ENCODE measurements at places on chromosomes 12 and 14. TPM values are rescaled to one million over a fixed set of nuclear protein-coding genes. Genes with fewer than 3 reads are reported as not detected.

ABCB9 gene
- 1.6 TPM for total RNA-seq

DNA sequence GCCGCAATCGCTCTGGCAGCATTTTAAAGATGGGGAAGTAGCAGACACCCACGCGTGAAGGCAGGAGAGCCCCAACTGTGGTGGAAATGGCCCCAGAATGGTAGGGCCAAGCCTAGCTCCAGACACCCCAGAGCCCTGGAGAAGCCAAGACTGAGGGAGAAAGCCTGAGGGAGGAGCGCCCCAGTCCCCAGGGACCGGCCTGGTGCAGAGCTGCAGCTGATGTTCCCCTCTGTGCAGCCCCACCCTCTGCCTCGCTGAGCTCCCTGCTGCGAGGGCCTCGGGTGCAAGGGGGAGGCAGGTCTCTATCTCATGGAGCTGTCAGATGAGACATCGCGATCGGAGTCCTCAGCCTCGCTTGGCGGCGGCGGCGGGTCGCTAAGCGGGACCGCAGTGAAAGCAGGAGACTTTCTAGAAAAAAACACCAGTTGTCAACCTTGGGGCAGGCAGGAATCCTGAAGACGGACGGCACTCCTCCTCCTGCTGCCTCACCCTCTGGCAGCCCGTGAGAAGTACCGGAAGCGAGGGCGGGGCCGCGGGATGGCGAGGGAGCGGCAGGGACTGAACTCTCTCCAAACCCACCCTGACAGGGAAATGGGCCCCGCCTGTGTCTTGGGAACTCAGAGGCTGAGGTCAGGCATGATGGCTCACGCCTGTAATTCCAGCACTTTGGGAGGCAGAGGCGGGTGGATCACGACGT is 6.0 kb downstream of the GAPDH start:
- H3K36me3 ChIP-seq, result peaks cover 60% of the 10 kb centered on the region
- H3K27ac ChIP-seq, result peak overlapping the region; percentile 97
- peak; percentile 91 for DNase-seq
- peaks cover 71% of the 10 kb centered on the region for H3K4me1 ChIP-seq
- no peaks in the 10 kb centered on the region for H3K27me3 ChIP-seq

SIX1 gene
- not detected for total RNA-seq

GRCh38 chr14:61369454-61369810 is 48.1 kb downstream of the PRKCH start:
- H3K4me3 ChIP-seq, result no peak overlapping the region
- no peak overlapping the region for H3K27ac ChIP-seq
- H3K4me1 ChIP-seq, result peaks cover 38% of the 10 kb centered on the region
- peaks cover 6% of the 10 kb centered on the region for H3K36me3 ChIP-seq
- no peaks in the 10 kb centered on the region for H3K27me3 ChIP-seq

INHBC gene
- total RNA-seq, result not detected

DNA sequence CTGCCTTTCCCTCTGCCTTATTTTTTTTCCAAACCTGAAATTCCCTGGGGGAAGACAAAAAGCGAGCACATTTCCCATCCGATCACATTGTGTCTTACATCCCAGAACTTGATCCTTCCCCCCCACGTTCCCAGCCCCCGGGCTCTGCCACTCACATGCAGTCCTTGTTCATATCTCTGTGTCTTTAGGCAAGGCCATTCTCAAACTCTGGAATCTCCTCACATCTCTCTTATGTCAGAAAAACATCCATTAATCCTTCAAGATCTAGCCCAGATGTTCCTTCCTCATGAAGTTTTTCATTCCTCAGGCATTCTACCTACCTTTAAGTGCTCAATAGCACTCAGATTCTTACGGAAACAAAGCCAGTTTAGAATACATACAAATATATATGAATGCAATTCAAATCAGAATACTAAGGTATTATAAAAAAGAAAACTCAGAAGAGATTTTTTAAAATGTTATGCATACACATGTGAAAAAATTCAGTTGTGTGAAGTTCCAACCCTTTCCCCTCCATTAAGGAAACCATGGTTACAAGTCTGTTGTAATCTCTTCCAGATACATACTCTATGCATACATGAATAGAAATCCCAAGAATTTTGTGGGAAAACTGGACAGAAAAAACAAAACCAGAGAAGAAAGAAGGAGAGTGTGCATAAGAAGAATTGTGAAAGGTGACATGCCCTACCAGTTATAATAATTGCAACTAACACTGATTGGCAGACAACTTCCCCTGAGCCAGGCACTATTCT is 120.3 kb downstream of the SLC38A1 start:
- DNase-seq, result no peak
- no peaks in the 10 kb centered on the region for H3K27me3 ChIP-seq
- H3K4me1 ChIP-seq, result no peaks in the 10 kb centered on the region
- no peaks in the 10 kb centered on the region for H3K36me3 ChIP-seq
- H3K27ac ChIP-seq, result no peak overlapping the region

- no peak overlapping the region for H3K4me3 ChIP-seq
- no peaks in the 10 kb centered on the region for H3K36me3 ChIP-seq
- no peak for DNase-seq
- H3K4me1 ChIP-seq, result no peaks in the 10 kb centered on the region
- H3K27me3 ChIP-seq, result no peaks in the 10 kb centered on the region
Observed at GRCh38 chr12:85653731-85654455, 182.3 kb downstream of the RASSF9 start.

DNA sequence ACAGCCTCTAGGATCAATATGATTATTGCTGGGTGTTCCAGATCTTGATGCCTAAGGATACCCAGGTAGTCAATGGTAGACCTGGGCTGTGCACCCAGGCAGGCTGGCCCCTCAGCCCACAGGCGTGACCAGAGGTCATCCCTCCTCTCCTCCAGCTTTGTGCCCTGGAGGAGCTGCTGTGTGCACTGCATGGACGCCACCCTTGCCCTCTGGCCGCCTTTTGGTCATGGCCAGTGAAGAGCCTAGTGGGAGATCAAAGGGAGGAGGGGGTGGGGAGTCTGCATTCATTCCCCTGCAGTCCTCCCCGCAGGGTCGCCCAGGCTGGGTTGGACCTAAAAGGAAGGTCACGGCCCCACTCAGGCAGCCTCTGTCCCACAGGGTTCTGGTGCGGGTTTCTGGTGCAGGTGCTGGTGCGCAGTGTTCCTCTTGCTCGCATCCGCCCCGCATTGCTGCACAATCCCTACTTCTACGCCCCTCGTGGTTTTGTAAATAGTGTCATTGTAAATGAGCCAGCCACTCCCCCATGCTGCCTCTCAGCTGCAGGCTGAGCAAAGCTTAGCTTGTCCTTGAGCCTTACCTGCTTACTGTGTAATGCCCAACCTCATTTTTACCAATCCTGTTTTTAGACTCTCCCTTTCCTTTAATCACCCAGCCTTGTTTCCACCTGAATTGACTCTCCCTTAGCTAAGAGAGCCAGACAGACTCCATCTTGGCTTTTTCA is 55.3 kb downstream of the PSMA6 start:
- H3K27me3 ChIP-seq, result no peaks in the 10 kb centered on the region
- H3K36me3 ChIP-seq, result no peaks in the 10 kb centered on the region
- H3K4me1 ChIP-seq, result peaks cover 33% of the 10 kb centered on the region
- no peak for DNase-seq
- no peak overlapping the region for H3K4me3 ChIP-seq

EIF2S3B gene
- total RNA-seq, result 0.22 TPM

TMEM63C gene
- total RNA-seq, result 0.63 TPM

PPM1H gene
- 6.0 TPM for total RNA-seq

DNA sequence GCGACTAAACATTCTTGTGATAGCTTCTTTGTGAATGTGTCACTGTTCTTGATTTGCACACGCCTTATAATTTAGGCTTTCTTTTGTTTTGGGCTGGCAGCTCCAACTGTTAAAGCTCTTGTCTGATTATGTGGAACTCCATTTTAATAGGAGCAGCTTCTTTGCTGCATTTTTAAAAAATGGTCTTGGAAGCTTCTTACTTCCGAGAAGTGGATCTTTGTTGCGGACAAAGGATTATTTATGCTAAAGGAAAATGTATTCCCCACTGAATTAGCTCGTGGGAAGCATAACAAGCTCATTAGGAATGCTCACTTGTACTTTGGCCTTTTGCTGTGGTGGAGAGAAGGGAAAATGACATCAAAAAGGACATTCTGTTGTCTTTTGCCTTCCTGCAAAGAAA is 20.0 kb downstream of the GAS2L3 start:
- H3K4me3 ChIP-seq, result peak overlapping the region; percentile 14
- no peaks in the 10 kb centered on the region for H3K36me3 ChIP-seq
- peak overlapping the region; percentile 24 for H3K27ac ChIP-seq
- H3K27me3 ChIP-seq, result no peaks in the 10 kb centered on the region
- no peak for DNase-seq

DNA sequence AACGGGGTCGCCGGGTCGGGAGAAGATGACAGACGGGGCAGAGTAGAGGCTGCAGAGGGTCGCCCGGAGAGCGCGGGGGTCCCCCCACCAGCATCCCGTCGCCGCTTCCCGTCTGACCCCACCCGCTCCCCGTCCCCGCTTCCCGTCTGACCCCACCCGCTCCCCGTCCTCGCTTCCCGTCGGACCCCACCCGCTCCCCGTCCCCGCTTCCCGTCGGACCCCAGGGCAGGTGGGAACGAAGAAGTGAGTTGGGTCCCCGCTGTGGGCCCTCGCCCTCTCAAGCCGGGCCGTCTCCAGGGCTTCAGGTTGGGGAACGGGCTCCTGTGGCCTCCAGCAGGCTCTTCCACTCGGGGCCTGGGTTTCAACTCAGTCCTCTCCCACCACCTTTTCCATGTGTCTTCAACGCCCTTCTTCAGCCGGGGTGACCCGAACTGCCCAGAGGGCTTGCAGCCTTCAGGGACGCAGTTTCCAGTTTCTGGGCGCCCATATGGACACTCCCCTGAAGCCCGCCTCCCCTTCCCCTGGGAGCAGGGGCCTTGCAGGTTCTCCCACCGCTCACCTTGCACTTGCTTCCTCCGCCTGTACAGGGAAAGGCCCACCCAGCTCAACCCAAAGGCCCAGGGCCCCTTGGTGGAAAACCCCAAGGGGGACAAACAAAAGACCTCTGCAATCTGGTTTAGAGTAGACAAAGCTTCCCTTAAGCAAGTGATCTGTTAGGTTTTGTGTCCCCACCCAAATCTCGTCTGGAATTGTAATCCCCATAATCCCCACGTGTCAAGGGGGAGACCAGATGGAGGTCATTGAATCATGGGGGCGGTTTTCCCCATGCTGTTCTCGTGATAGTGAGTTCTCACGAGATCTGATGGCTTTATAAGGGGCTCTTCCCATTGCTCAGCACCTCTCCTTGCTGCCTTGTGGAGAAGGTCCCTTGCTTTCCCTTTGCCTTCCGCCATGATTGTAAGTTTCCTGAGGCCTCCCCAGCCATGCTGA is 66.5 kb downstream of the TNFAIP2 start:
- no peak overlapping the region for H3K27ac ChIP-seq
- H3K4me1 ChIP-seq, result peaks cover 11% of the 10 kb centered on the region
- H3K36me3 ChIP-seq, result no peaks in the 10 kb centered on the region
- peaks cover 45% of the 10 kb centered on the region for H3K27me3 ChIP-seq
- DNase-seq, result no peak

NELL2 gene
- total RNA-seq, result 0.55 TPM

DNA sequence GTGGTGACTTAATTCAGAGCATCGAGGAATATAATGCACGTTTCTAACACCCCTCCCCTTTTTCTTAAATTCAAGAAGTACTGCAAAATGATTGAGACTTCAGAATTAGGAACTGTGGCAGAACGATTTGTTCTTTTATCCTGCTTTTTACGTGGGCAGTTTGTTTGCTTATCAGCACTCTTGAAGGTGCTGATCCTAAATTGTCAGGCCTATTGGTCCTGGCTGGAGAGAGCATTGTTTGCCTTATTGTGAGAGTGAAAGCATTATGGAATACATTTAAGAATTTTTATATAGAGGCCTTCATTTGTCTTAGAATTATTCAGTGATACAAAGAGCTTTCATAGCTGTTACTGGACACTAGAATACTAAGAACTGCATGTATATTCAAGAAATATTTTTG is 59.1 kb downstream of the TMTC2 start:
- no peak for DNase-seq
- no peak overlapping the region for H3K27ac ChIP-seq
- no peaks in the 10 kb centered on the region for H3K36me3 ChIP-seq
- peaks cover 17% of the 10 kb centered on the region for H3K4me1 ChIP-seq

CFAP54 gene
- 0.16 TPM for total RNA-seq

- H3K4me1 ChIP-seq, result no peaks in the 10 kb centered on the region
- H3K36me3 ChIP-seq, result peaks cover 99% of the 10 kb centered on the region
- DNase-seq, result no peak
- H3K27ac ChIP-seq, result no peak overlapping the region
- H3K4me3 ChIP-seq, result no peak overlapping the region
- no peaks in the 10 kb centered on the region for H3K27me3 ChIP-seq
Observed at GRCh38 chr14:20377171-20377570, 33.7 kb downstream of the PARP2 start.

TMEM30B gene
- 0.22 TPM for total RNA-seq

DNA sequence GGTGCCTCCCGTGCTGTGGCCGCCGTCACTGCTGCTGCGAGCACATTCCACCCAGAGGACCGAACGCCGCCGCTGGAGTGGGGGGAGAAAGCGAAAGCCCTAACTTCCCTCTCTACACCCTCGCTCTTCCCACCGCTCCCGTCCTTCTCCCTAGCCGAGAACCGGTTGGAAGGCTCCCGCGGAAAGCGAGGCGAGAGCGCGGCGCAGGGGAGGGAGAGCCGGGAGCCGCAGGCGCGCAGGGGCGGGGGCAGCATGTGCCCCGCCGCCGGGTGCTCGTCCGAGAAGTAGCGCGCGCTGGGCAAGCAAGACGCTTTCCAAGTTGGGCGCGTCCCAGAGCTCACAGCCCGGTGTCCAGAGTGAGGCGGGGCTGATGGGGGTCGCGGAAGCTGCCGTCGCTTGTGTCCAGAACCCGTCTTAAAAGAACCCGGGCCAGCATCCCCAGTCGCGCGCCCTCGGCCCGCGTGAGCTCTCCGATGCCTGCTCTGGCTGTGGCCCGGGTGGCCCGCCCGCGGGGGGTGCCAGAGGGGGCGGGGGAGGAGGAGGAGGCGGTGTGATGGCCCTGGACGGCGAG is at the start of gene TRHDE:
Gene TRHDE (plus strand): TSS at position 280 of the 571 bp plus-strand sequence. CDS start 274 bp downstream, at position 554.
- H3K4me1 ChIP-seq, result peaks cover 27% of the 10 kb centered on the region
- H3K27ac ChIP-seq, result peak within 1 kb of the TSS; percentile 5
- no peaks in the 10 kb centered on the region for H3K36me3 ChIP-seq
- H3K27me3 ChIP-seq, result peaks cover 99% of the 10 kb centered on the region

GRCh38 chr14:93879362-93879983 is 47.7 kb upstream of the FAM181A start:
- peak overlapping the region; percentile 18 for H3K4me3 ChIP-seq
- no peak for DNase-seq
- H3K27me3 ChIP-seq, result peaks cover 31% of the 10 kb centered on the region
- H3K27ac ChIP-seq, result no peak overlapping the region
- peaks cover 4% of the 10 kb centered on the region for H3K4me1 ChIP-seq

GRCh38 chr14:69615121-69615495 is 3.7 kb downstream of the SUSD6 start:
- H3K27me3 ChIP-seq, result no peaks in the 10 kb centered on the region
- H3K36me3 ChIP-seq, result no peaks in the 10 kb centered on the region
- H3K4me1 ChIP-seq, result peaks cover 92% of the 10 kb centered on the region
- H3K4me3 ChIP-seq, result peak overlapping the region; percentile 49
- no peak for DNase-seq
- peak overlapping the region; percentile 99 for H3K27ac ChIP-seq

AICDA gene
- total RNA-seq, result not detected

GRCh38 chr14:101246894-101247841 is 314.1 kb upstream of the DIO3 start:
- H3K36me3 ChIP-seq, result no peaks in the 10 kb centered on the region
- no peak overlapping the region for H3K4me3 ChIP-seq
- H3K27me3 ChIP-seq, result peaks cover 45% of the 10 kb centered on the region
- no peak for DNase-seq
